ENCODE measurements at places on chromosomes 3 and 15.

GRCh38 chr15:81098349-81098748, 35.7 kb upstream of the CFAP161 start:
- DNase-seq, result no peak

DNA sequence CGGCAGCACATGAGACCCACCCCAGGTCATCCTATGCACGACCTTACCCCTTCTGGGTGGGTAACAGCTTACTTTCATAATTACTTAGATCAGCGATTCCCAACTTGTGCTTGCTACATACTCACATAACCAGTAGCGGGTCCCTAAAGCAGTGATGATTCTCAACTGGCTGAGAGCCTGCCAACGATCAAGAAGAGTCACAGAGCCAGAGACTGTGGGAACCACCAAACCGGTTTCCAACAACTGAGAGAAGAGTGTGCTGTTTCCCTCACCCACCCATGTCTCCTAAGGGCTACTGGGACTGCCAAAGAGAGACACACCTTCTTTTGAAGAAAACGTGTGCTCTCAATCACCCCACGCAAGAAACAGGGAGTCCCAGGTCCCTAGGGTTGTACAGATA, 12.0 kb upstream of the XXYLT1 start:
- DNase-seq, result no peak

GRCh38 chr15:74136540-74136813, 6.1 kb downstream of the ISLR2 start:
- no peak for DNase-seq

- no peak for DNase-seq
Observed at GRCh38 chr15:49758856-49759255, 138.0 kb downstream of the DTWD1 start.

DNA sequence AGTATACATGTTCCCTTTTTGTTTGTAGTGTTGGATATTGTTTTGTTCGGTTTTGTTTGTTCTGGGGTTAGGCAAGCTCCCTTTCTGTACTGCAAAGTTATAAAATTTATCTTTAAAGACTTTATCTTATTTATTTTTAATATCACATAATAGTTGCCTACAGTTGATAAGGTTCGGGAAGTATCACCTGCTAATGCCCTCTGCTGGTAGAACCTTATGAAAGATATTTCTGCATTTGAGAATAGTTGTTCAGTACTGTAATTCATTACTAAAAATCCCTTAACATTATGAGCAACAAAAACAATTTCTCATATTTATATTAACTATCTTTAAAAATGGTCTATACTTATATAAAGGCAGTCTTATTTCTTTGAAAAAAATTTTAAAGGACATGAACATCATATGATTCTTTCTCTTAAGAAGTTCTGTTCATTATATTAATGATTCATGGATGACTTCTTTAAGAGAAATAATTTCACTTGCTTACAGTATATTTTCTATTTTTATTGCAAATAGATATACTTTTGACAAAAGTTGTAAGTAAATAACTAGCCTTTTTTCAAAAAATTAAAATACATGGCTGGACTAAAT, 1126.8 kb downstream of the SI start:
- DNase-seq, result no peak

- DNase-seq, result no peak
Observed at GRCh38 chr3:55147406-55147805, 219.5 kb upstream of the LRTM1 start.

Measured in CD4-positive, alpha-beta T cell treated with Interleukin-12 subunit alpha and Interleukin-12 subunit beta, for 1 hour (primary cell).